ENCODE measurements at places on chromosomes 6 and 20. TPM values are rescaled to one million over a fixed set of nuclear protein-coding genes. Genes with fewer than 3 reads are reported as not detected.

DNA sequence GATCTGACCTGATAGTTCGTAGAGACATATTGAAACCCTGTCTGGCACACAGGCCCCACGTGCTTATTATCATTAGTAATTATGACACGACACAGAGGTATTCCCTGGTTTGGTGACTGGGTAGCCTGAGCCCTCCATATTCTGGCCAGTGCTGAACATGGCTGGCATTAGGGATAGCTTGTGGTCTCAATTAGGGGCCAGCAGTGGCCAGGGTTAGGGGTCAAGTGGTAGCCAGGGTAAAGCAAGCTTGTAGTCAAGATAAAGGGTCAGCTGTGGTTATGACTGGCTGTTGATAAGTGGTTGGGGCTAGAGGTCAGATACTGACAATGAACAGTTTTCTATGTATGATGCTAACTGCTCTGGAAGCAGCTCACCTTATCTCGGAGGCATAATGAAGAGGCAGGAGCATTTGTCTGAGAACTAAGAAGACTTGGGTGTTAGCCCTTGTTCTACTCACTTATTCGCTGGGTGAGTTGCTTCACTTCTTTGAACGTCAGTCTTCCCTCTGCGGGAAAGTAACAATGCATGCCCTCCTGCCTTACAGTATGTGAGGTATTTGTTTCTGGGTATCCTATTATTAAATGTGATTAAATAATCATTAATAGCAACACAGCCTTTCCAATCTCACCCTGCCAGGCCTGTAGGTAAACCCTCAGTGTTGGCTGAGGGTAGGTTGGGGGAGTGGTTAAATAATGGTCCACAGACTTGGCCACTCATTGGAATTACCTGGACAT is 66.7 kb downstream of the VEGFA start:
- DNase-seq: no peak
- peaks cover 29% of the 10 kb centered on the region for H3K4me1 ChIP-seq
- no peak overlapping the region for H3K27ac ChIP-seq

GRCh38 chr6:110394409-110394808 is 21.0 kb downstream of the DDO start:
- no peaks in the 10 kb centered on the region for H3K36me3 ChIP-seq
- H3K27me3 ChIP-seq: no peaks in the 10 kb centered on the region
- DNase-seq: no peak
- H3K27ac ChIP-seq: no peak overlapping the region
- peaks cover 24% of the 10 kb centered on the region for H3K4me1 ChIP-seq

DNA sequence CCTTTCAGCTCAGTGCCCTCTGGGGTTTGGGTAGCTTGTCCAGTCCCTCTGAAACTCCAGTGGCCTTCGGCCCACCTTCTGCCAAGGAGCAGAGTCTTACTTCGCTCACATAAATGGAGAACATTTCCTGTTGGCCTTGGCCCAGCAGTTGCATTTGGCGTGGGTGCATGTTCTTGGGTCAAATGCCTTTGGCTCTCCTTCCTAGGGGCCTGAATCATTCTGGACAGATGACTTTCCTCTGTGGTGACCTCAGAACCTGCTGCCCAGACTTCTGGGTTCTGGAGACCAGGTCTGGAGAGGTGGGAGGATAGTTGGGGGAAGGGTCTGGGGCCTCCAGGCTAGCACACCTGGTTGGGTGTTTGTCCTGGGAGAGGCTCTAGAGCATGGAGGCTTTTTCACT is 29.3 kb downstream of the BCAS4 start:
- peaks cover 6% of the 10 kb centered on the region for H3K4me1 ChIP-seq
- no peak overlapping the region for H3K4me3 ChIP-seq
- H3K27ac ChIP-seq: no peak overlapping the region

- no peak for DNase-seq
- no peak overlapping the region for H3K4me3 ChIP-seq
- no peaks in the 10 kb centered on the region for H3K36me3 ChIP-seq
- no peaks in the 10 kb centered on the region for H3K27me3 ChIP-seq
- H3K27ac ChIP-seq: no peak overlapping the region
These were observed 253.4 kb upstream of the TAB2 start for GRCh38 chr6:149064001-149064659.

- no peak for DNase-seq
- H3K4me3 ChIP-seq: no peak overlapping the region
- no peaks in the 10 kb centered on the region for H3K4me1 ChIP-seq
- no peaks in the 10 kb centered on the region for H3K36me3 ChIP-seq
- H3K27me3 ChIP-seq: peaks cover 62% of the 10 kb centered on the region
These were observed 318.6 kb downstream of the LRFN2 start for GRCh38 chr6:40268614-40269013.

GRCh38 chr6:163201855-163202254 is 212.7 kb upstream of the QKI start:
- no peak for DNase-seq
- no peaks in the 10 kb centered on the region for H3K36me3 ChIP-seq
- no peak overlapping the region for H3K27ac ChIP-seq
- no peak overlapping the region for H3K4me3 ChIP-seq

DNA sequence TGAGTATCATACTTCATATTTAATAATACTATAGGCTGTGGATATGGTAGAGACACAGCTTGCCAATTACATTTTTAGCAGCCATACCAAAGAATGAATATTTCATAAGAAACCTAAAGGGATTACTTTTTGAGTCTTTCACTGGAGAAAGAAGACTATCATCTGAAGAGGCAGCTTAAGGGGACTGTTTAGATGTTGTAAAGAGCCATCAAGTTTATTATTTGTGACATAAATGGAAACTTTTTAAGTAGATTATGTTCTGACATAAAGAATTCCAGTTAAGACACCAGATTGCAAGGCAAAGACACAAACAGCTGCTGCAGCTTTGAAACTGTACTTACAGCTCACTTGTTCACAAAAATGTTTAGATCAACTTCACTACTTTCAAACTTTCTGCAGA is 429.4 kb downstream of the TFAP2A start:
- H3K4me1 ChIP-seq: no peaks in the 10 kb centered on the region
- no peak overlapping the region for H3K4me3 ChIP-seq
- H3K27ac ChIP-seq: no peak overlapping the region
- no peaks in the 10 kb centered on the region for H3K27me3 ChIP-seq

- peaks cover 39% of the 10 kb centered on the region for H3K4me1 ChIP-seq
- H3K27me3 ChIP-seq: no peaks in the 10 kb centered on the region
- H3K36me3 ChIP-seq: no peaks in the 10 kb centered on the region
- no peak for DNase-seq
These were observed 398.7 kb upstream of the MARCKS start for GRCh38 chr6:113458368-113459010.

GRCh38 chr6:170296423-170296745 is 5.5 kb upstream of the DLL1 start:
- peaks cover 4% of the 10 kb centered on the region for H3K36me3 ChIP-seq
- no peak for DNase-seq
- no peak overlapping the region for H3K4me3 ChIP-seq
- H3K27ac ChIP-seq: no peak overlapping the region

- DNase-seq: no peak
- no peaks in the 10 kb centered on the region for H3K36me3 ChIP-seq
- no peak overlapping the region for H3K27ac ChIP-seq
- no peaks in the 10 kb centered on the region for H3K27me3 ChIP-seq
These were observed 51.9 kb upstream of the MARCKS start for GRCh38 chr6:113805173-113805790.

- peaks cover 10% of the 10 kb centered on the region for H3K36me3 ChIP-seq
- no peak for DNase-seq
- H3K4me1 ChIP-seq: no peaks in the 10 kb centered on the region
- H3K27me3 ChIP-seq: peaks cover 3% of the 10 kb centered on the region
- H3K27ac ChIP-seq: no peak overlapping the region
- H3K4me3 ChIP-seq: no peak overlapping the region
These were observed 203.0 kb downstream of the ZDHHC14 start for GRCh38 chr6:157584036-157584435.

DNA sequence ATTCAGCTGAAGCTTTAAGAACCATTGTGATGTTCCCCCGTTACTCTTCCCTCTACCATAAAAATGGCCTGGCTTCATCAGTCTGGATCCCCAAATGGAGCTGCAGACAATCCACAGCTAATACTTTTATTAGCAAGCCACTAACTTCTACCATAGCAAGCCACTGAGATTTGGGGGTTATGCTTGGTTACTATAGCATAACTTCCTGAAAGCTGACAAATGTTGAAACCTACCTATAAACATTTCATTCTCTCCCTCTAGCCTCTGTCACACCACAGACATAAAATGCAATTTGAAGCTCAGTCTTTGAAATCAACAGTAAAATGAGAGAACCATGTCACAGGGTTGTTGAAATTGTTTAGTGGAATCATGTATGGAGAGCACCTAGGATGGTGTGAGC is 3.0 kb upstream of the HTR1E start:
- no peak overlapping the region for H3K4me3 ChIP-seq
- peaks cover 15% of the 10 kb centered on the region for H3K4me1 ChIP-seq
- no peak for DNase-seq
- no peak overlapping the region for H3K27ac ChIP-seq

DNA sequence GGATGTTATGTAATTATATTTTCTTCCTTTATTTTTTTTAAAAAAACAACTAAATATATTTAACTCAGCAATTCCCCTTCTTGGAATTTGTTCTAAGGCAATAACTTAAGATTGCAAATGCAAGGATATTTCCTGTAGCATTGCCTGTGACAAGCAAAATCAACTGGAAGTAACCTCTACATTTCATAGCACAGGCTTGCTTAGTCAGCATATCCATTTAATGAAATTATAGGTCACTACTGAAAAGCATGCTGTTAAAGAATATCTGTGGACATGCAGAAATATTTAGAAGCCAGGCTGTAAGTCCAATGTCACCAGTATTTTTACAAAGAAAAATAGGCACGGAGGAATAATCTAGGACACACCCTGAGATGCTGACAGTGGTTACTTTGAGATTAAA is 8.7 kb upstream of the MEP1A start:
- H3K27me3 ChIP-seq: peaks cover 3% of the 10 kb centered on the region
- H3K4me3 ChIP-seq: no peak overlapping the region
- DNase-seq: no peak

GRCh38 chr6:160418370-160418769 is 70.2 kb downstream of the SLC22A3 start:
- no peaks in the 10 kb centered on the region for H3K36me3 ChIP-seq
- no peaks in the 10 kb centered on the region for H3K4me1 ChIP-seq
- H3K4me3 ChIP-seq: no peak overlapping the region
- peaks cover 7% of the 10 kb centered on the region for H3K27me3 ChIP-seq
- no peak for DNase-seq
- H3K27ac ChIP-seq: no peak overlapping the region

DNA sequence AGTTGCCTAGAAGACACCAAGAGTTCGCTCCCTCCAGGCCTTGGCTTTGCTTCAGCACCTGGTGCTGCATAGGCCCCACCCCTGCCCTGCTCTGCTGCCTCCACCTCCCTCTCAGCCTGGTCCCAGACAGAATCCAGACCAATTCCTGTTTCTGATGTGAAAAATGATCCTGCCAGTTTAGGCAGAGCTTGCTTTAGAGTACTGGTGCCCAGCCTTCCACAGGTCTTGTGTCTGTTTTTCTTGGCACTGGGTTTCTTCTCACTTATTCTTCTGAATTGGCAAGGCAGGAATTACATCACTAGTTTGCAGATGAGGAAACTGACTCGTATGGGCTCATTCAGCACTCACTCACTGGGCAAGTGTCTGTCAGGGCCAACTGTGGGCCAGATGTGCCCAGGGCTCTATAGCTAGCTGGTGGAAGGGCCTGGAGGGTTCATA is 53.0 kb downstream of the HLA-A start:
- peaks cover 60% of the 10 kb centered on the region for H3K27me3 ChIP-seq
- no peak overlapping the region for H3K27ac ChIP-seq
- no peak overlapping the region for H3K4me3 ChIP-seq
- H3K36me3 ChIP-seq: no peaks in the 10 kb centered on the region
- no peak for DNase-seq

DNA sequence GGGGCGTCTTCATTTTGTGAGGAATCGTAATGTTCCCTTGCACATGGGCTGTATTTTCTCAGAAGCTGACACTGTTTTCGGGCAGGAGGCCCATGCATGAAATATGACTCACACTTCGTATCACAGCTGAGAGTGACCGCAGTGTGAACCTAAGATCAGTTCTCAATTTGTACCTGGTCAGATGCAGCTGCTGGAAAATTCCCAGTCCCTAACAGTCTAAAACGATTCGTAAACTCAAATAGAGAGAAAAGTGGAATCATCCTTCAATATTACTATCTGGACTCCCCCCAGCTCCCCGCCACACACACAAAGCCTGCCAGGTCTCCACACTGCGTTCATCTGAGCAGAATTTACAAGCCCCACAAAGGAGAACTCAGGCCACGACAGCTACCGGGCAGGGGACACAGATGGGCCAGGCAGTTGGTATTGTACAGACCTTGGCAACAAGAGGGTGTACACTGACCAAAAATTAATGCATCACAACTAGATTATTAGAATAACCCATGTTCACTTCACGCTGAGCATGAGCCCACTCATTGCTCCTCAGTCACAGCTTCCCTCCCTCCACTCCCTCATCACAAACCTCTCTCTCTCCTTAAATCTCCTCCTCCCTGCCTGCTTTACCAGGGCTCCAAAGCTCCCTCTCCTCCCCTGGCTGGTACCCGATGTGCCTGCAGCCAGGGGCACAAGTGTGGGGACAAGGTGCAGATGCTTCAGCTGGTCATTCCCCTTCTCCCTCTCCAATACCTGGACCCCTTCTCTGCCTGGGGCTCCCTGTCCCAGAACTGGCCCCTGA is 488.4 kb downstream of the PREX1 start:
- H3K27me3 ChIP-seq: peaks cover 5% of the 10 kb centered on the region
- no peaks in the 10 kb centered on the region for H3K36me3 ChIP-seq
- peak overlapping the region; percentile 76 for H3K27ac ChIP-seq
- H3K4me1 ChIP-seq: peaks cover 21% of the 10 kb centered on the region
- H3K4me3 ChIP-seq: peak overlapping the region; percentile 20

GRCh38 chr6:55674672-55675071 is 95.7 kb upstream of the HMGCLL1 start:
- no peak for DNase-seq
- H3K36me3 ChIP-seq: no peaks in the 10 kb centered on the region
- peaks cover 32% of the 10 kb centered on the region for H3K27me3 ChIP-seq
- H3K4me3 ChIP-seq: no peak overlapping the region
- peaks cover 9% of the 10 kb centered on the region for H3K4me1 ChIP-seq

DNA sequence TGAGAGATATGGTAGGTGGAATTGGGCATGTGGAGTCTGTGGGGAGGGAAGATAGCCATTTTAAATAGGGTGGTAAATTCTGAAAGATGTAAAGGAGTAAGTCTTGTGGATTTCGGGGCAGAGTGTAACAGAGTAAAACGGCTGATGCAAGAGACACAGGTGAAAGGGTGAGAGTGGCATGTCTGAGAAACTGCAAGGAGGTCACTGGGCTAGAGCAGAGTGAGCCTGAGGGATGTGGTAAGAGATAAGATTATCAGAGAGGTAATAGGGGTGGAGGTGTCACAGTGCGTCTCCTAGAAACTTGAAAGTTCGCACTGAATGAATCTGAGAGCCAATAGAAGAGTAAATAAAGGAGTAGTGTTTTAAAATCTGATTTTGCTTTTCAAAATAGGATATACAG is 308.1 kb downstream of the EPM2A start:
- no peak overlapping the region for H3K4me3 ChIP-seq
- no peaks in the 10 kb centered on the region for H3K36me3 ChIP-seq
- no peak overlapping the region for H3K27ac ChIP-seq
- H3K27me3 ChIP-seq: no peaks in the 10 kb centered on the region
- DNase-seq: no peak

GRCh38 chr6:128139519-128139918 is 238.7 kb upstream of the THEMIS start:
- no peaks in the 10 kb centered on the region for H3K27me3 ChIP-seq
- DNase-seq: no peak

SIRPA gene
- 6.8 TPM for total RNA-seq

NR2E1 gene
- not detected for total RNA-seq

WFDC5 gene
- total RNA-seq: not detected

RAE1 gene
- total RNA-seq: 45.2 TPM

BPIFA1 gene
- total RNA-seq: not detected

CRYBG1 gene
- 0.64 TPM for total RNA-seq

TMEM14B gene
- total RNA-seq: 58.5 TPM
